Small intestine (tissue), 16 donors: ENCODE measurements at places on chromosomes 11 and 22.

GRCh38 chr22:30876915-30877553, 91.5 kb downstream of the MORC2 start:
- DNase-seq: no peak

GRCh38 chr11:130915603-130916237, 559 bp downstream of the SNX19 start:
- DNase-seq: peak; percentile 10

GRCh38 chr11:17351510-17352176, at the start of gene NCR3LG1:
Gene NCR3LG1 (plus strand): TSS chr11:17351800. CDS start chr11:17351970, 170 bp downstream.
- peak; percentile 95 for DNase-seq

- no peak for DNase-seq
Measured at GRCh38 chr11:126991596-126991995, 9.0 kb downstream of the KIRREL3 start.

GRCh38 chr22:50218996-50219727, 18.4 kb downstream of the SELENOO start:
- DNase-seq: peak; percentile 65

DNA sequence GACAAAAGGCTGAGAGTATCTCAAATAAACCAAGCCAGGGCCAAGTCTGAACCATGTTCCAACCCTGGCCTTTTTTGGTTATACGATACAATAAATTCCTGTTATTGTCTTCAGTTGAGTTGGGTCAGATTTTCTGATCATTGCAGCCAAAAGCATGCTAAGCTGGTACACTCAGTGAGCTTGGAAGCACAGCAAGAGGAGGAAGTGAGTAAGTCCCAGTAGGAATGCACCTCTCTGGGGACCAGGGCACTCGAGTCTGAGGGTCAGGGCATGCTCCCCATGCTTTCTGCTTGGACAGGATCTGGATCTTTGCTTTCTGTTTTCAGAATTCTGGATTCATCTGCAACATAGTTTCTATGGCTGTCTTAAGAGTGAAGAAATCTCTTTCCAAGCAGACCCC, 73.1 kb downstream of the TMPRSS5 start:
- no peak for DNase-seq

- peak; percentile 72 for DNase-seq
Measured at GRCh38 chr11:2202900-2203439, 31.4 kb upstream of the TH start.

GRCh38 chr22:20748731-20749428, 25.0 kb upstream of the SERPIND1 start:
- no peak for DNase-seq

- no peak for DNase-seq
Measured at GRCh38 chr11:87820011-87820410, 355.2 kb downstream of the RAB38 start.

DNA sequence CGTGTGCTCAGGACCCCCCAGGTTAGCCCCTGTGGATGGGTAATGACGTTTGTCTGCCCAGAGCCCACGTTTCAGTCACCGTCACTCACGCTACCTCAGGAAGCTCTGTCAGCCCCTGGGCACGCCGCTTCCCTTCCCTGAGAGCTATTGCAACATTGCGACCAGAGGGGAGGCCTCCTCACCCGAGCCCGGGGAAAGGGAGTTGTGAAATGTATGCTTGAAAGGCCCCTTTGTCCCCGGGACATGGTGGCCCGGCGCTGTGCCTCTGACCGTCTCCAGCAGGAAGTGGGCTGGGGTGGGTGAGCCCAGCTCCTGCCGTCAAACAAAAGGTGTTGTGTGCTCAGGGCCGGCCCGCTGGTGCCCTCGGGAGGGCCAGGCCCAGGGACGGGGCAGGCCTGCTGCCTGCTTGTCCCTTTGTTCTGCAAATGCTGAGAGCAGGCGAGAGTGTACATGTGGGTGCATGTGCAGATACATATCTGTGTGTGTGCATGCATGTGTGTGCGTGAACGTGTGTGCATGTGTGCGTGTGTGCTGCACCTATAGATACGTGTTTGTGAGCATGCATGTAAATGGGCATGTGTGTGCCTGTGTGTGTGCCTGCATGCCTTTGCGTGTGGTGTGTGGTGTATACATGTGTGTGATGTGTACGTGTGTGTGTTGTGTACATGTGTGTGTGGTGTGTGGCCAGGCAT, 1125.0 kb downstream of the BRD1 start:
- DNase-seq: peak; percentile 11

GRCh38 chr11:131074573-131074972, 158.3 kb upstream of the SNX19 start:
- no peak for DNase-seq

DNA sequence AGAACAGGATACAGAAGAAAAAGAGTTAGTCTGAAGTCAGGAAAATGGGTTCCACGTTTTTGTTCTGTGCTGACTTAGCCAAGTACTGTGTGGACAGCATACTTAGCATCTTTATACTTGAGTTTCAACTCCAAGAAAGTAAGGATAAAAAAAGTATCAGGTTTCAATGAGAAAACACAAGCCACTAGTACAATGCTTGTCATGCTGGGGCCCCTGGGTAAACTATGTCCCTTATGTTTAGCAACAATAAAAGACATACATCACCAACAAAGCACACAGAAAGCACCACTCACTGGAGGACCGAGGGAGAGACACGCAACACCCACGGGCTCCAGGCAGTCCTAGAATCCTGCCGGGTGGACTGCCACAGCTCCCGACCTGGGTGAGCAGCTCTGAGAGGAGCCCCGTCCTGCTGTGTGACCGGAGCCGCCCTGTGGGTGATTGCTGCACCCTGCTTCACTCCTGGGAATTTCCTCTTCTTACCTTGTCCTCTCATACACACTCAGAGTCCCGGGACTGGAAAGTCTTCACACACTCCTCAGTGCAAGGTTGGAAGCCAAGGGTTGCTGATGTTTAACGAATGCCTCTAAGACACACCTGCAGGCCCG, 890.5 kb downstream of the BRD1 start:
- DNase-seq: no peak

DNA sequence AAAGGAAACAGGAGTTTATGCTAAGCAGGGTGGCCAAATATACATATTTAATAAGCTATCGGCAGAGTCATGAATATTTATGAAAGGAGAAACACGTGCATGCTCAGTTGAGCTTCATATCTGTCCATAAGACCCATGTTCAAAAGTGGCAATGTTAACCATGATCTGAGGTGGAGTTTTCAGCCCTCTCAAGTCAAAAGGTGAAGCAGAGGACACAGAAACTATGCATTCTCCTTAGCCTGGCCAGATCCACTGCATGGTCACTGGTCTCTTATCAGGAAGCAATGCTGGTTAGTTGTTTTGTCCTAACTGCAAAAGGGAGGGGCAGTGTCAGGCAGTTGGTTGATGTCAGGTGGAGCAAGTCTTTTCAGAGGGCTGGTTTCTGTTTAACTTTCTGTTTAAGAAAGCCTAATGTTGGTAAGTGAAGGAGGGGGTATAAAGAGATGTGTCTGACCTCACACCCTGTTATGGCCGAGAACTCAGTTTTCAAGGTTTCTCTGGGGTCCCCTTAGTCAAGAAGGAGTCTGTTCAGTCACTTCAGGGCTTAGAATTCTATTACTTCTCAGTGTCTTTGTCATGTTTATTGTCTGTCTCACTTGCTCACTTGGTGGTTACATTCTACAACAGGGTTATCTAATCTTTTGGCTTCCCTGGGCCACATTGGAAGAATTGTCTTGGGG, 5.5 kb upstream of the SELENOH start:
- peak; percentile 51 for DNase-seq

GRCh38 chr22:44423556-44424358, 74.3 kb downstream of the RTL6 start:
- DNase-seq: no peak

DNA sequence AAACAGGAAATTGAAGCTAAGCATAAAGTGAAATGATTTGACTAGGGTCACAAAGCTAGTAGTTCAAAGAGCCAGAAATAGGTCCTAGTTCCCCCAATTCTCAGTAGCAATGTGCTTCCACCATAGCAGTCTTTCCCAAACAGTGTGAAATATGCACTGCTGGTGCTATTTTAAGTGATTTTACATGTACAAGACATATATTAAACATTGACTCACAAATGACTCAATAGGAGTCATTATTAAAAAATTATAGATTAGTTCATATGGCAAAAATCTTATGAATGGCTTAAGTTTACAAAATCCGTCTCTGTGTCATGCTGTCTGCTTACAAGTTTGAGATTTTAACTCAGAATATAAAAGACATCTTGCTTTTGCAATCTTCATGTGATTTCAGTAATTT, 21.4 kb downstream of the KIF18A start:
- no peak for DNase-seq

DNA sequence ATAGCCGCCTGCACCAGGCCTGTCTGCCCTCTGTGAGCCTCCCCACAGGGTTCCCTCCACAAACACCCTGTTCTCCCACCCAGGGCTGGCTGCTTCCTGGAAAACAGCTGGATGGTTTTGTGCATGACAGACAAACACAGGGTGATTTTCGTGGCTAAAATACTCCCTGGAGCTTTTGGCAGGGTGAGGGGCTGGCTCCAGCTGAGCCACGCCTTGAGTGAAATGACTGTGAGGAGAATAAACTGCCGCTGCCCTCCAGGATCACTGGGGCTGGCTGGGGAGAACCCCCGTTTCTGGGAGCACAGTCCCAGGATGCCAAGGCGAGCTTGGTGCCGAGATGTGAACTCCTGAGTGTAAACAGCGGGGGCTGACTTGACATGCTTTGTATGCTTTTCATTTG, 20.3 kb upstream of the PPP6R3 start:
- DNase-seq: no peak

- no peak for DNase-seq
Measured at GRCh38 chr22:49740242-49740641, 87.4 kb downstream of the BRD1 start.
